ENCODE measurements at places on chromosomes 5 and 9.

DNA sequence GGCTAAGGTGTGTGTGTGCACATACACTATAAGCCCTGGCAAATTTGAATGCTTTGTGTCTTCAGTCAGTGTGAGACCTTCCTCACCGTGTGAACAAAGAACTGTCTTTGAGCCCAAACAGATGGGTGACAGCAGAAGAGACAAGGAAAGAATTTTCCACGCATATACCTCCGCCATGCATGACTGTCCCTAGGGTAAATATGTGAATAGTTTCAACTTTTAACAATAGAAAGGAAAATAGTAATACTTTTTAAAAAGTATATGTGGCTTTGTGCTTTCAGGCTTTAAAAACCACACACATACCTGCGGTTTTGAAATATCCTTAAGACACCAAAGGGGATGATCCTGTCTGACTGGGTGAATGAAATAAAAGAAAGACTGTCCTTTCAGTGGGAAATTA, 438.6 kb upstream of the MPDZ start:
- no peak for DNase-seq

DNA sequence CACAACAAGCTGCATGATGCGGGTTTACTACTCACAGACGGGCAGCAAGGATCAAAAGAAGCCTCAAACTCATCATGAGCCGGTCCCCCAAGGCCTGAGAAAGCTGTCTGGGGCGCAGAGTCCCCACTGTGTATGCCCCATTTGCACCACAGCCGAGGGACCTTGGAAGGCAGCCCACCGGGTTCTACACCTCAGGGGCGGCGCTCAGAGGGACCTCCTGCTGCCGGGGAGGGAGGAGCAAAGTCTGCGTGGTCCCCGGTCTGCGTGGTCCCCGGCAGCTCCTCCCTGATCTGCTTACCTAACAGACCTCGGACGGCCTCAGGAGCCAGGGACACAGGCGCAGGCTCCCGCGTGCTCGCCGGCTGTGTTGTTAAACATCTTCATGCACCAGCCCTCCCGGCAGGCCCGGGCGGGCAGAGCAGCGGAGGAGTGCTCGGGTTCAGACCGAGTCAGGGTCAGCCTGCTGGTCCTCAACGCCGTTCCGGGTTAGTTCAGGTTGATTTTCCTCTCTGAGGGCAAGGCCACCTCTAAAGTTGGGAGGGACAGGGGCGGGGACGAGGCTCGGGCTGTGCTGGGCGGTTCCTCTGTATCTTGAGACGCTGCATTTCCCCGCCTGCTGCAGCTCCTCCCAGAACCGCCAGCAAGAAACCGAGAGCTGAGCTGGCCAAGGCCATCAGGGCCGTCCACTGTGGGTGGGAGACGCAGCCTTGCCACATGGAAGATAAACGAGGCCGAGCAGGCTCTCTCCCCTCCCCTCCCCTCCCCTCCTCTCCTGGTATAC, 74.6 kb downstream of the MRPL36 start:
- DNase-seq = peak; percentile 69

GRCh38 chr9:3894772-3895171, 369.0 kb upstream of the RFX3 start:
- peak; percentile 34 for DNase-seq

GRCh38 chr9:6630502-6631206, 14.9 kb downstream of the GLDC start:
- DNase-seq = no peak

GRCh38 chr9:135536216-135536615, 9.7 kb upstream of the OBP2A start:
- DNase-seq = no peak

DNA sequence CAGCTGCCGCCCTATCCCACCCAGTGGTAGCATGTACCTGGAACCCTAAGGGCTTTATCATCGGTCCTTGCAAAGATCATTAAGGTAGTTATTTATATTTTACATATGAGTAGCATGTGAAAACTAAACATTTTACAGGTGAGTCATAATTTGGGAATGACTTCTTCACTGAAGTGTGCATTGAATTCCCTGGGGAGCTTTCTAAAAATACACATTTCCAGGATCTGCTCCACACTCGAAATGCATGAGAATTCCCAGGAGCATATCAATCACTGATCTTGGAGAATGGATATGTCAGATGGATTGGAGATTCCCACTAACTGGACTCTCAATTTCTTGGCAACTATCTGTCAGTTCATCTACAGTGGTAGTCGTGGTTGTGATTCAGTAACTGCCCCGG, 717.5 kb downstream of the IRX1 start:
- DNase-seq = no peak

DNA sequence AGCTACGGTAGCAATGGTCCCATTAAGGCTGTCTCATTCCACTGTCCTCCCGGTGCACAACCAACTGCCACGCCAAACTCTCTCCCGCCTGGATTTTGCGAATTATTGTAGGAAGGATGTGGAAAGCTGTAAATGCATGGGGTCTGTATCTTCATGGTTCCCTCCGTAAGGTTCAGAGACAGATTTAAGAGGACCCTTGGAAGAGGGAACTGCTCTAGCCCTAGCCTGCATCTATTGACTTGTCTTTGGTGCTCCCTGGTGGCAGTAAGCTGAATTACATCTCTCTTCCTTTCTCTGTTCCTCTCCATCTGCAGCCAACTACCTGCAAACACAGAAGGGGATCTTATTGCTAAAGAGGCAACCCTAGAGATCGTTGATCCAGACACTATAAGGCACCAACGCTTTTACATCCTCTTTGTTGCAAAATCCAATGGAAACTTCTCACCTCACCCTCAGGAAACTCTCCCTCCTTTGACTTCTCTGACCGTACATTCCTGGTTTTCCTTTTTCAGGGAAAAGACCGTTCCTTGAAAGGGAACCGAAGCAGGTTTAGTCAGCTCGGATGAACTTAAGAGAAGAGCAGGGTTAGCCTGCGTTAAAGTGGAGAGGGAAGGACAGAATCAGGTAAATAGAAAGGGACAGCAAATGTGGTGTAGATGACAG, 11.9 kb downstream of the CAPSL start:
- DNase-seq = peak; percentile 53

GRCh38 chr9:129306318-129306973, 128.4 kb upstream of the IER5L start:
- no peak for DNase-seq

Measured in AG08396 (cell line).